ENCODE measurements at places on chromosomes 3 and 15. TPM values are rescaled to one million over a fixed set of nuclear protein-coding genes. Genes with fewer than 3 reads are reported as not detected.

DNA sequence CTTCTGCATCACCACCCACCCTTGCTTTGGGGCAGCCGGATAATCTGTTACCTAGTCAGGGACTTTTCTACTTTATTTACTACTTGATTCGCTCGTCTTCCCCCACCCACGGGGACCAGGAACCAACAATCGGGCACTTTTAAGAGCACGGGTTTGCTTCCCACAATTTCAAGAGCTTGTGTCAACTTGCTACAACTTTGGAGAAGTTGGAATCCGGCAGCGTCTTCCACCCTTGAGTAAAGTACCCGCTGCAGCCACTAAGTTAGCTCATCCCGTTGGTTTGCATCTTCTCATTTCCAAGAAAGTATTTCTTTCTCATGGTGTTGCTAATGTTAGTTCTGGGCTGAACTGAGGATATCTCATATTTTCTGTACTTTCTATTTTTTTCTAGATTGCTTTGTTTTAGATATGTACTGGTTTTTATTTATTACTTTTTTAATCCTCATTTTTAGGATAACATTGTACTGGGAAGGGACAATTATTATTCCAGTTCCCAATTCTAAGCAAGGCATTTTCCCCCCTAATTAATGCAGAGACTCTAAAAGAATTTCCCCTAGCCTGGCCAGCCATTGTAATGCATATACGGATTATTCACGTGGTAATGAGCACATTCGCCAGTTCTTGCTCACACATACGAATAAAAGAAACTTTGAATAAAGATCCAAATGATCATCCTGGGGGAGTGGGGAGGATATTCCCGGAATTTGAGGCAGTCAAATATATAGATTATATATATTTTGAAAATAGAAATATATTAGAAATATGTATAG lies 4.0 kb downstream of the SOX2 start:
- DNase-seq = no peak

DNA sequence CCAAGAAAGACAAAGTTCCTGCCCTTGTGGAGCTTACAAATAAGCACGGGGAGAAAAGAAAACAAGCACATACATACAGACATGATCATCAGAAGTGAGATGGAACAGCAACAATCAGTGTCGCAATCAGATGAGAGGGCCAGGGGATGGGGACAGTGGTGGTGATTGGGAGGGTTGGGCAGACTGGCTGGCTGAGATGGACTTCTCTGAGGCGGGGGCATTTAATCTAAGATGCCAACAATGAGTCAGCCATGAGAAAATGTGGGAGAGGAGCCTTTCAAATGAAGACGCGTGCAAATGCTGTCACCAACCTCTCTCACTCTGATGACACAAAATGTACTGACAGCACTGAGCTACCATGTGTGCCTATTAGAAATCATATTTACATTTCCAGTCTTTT lies 81.4 kb downstream of the NCEH1 start:
- no peak for DNase-seq

- DNase-seq = no peak
Measured at GRCh38 chr15:91308855-91309254, 208.8 kb downstream of the SV2B start.

- no peak for DNase-seq
Measured at GRCh38 chr3:56904552-56905215, 102.9 kb upstream of the ARHGEF3 start.

DNA sequence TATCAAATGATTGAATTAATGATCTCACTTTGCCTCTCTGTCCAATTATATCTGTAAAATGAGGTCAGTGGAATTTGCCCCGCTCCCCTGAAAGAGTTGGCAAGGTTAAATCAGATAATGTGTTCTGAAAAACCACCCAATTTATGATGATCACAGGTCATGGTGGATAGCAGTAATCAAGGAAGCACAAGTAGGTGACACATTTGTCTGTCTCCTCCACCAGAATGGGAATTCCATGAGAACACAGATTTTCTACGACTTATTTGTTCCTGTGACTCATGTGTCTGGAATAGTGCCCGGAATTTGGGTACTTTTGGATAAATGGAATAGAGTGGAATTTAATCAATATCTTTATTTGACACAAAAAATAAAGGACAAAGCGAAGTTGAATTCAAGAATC lies 220.9 kb upstream of the SUCLG2 start:
- no peak for DNase-seq

- DNase-seq = no peak
Measured at GRCh38 chr3:175399156-175399840, 540.2 kb downstream of the NAALADL2 start.

DNA sequence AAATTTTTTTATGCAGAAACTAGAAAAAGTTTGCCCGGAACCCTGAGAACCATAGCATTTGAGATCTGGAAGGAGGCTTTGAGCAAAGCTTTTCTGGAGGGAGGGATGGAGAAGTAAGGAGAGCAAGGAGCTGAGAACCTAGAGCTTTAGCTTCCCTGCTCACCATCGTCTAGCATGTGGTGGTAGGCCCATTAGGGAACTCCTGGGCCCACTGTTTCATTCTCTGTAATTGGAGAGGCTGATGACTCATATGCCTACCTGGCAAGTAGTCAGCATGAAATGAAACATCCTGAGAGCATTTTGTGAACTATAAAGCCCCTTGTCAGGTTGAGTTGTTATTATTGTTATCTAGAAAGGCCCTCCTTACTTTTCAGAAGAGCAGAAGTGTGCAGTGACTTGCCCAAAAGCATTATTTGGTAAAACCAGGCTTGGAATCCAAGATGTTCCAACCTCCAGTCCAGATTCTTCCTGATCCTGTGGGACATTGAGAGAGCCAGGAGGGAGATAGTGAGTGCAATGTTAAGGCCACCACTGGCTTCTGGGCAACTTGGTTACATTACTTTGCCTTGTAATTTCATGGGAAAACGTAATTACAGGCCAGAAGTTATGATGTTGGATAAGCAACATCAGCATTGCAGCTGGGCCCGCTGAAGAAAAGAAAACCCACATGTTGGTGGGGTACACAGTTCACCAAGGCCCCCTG lies 104.5 kb upstream of the BFSP2 start:
- DNase-seq = peak; percentile 19

DNA sequence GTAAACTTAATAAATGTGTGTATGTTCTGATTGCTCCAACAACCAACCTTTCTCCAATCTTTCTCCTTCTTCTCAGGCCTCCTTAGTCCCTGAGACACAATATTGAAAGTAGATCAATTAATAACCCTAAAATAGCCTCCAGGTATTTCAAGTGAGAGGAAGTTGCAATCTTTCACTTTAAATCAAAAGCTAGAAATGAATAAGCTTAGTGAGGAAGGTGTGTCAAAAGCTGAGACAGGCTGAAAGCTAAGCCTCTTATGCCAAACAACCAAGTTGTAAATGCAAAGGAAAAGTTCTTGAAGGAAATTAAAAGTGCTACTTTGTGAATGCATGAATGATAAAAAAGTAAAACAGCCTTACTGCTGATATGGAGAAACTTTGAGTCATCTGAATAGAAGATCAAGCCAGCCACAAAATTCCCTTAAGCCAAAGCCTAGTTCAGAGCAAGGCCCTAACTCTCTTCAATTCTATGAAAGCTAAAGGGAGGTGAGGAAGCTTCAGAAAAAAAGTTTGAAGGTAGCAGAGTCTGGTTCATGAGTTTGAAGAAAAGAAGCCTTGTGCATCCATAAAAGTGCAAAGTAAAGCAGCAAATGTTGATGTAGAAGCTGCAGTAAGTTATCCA lies 38.6 kb downstream of the CCDC80 start:
- no peak for DNase-seq

- DNase-seq = no peak
Measured at GRCh38 chr15:93049233-93049632, 39.8 kb downstream of the RGMA start.

GRCh38 chr15:63939531-63940130 lies 105.9 kb upstream of the HERC1 start:
- DNase-seq = peak; percentile 49

GRCh38 chr3:3800685-3801493 lies 1.7 kb downstream of the LRRN1 start:
- DNase-seq = peak; percentile 64

- DNase-seq = no peak
Measured at GRCh38 chr3:189278221-189278620, 106.5 kb downstream of the TPRG1 start.

DNA sequence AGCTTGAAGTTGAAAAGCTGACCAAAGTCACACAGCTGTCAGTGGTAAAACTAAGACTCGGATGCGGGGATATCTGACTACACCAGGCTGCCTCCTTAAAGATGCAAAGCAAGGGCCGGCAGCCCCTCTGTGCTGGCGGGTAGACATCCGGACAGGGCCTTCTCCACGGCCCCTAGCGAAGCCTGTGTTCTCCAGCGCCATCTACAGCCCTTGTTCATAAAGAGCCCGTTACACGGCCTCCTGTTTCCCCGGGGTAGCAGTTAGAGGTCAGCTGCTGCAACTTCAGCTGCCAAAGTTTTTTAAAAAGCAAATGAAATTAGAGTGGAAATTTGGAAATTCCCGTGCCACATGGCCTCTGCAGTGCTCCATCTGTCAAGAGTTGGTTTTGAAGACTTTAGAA lies 383.0 kb downstream of the TBL1XR1 start:
- peak; percentile 21 for DNase-seq

DNA sequence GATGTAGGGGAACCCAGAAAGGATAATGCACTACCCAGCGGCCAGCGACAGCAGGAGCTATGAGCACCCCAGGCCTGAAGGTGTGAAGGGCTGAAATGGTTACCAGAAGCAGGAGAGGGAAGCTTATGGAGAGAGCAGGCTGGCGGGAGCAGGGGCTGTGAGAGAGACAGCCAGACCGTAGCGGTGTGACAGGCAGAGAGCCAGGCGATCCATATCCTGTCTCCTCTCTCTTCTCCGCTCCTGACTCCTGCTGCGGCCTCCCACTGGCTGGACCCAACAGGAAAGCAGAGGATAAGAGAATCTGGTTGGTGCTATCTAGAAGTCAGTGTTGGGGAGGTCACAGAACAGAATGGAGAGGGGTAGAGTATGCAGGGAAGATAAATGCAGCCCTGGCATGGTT lies 49.9 kb downstream of the BTD start:
- DNase-seq = no peak

DNA sequence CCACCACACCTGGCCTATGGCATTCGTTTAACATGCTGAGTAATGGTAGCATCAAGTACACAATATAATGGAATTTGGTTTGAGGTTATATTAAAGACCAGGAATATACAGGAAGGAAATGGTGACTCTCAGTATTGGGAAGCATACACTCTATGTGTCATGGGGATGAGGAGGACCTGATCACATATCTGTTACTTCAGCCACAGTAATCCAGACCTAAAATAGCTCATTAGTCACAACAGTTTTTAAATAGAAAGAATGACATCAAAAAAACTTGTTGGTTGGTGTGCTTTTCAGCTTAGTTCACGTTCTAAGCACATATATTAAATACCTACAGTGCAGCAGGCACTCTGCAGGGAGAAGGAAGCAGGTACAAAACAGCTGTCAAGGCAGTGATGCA lies 52.5 kb upstream of the ATP2C1 start:
- no peak for DNase-seq

DNA sequence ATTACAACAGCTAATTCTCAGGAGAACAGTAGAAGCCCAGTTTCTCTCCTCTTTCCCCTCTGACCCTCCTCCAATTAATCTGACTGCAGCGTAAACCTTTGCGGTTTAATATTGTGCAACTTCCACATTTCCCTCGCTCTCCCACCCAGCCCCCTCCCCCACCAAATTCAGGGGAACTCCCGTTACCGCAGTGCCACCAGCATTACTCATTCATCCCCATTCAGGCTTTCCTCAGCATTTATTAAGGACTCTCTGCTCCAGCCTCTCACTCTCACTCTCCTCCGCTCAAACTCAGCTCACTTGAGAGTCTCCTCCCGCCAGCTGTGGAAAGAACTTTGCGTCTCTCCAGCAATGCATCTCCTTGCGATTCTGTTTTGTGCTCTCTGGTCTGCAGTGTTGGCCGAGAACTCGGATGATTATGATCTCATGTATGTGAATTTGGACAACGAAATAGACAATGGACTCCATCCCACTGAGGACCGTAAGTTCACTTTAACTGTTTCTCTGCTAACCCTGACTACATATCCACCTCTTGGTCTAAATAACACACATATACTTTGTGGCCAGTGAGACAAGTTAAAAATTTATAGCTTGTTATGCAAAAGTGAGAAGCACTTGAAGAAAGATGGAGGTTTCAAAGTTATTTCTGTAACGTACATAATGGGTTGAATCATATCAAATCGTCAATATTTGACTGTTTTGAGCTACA lies at the start of gene PTX3:
Gene PTX3 (plus strand): TSS at position 268 of the 709 bp plus-strand sequence. CDS start 84 bp downstream, at position 352.
- DNase-seq = peak; percentile 14

- DNase-seq = peak; percentile 86
Measured at GRCh38 chr15:24772686-24773373, 97.3 kb downstream of the NPAP1 start.

- no peak for DNase-seq
Measured at GRCh38 chr3:107969525-107969924, 121.3 kb downstream of the CD47 start.

DNA sequence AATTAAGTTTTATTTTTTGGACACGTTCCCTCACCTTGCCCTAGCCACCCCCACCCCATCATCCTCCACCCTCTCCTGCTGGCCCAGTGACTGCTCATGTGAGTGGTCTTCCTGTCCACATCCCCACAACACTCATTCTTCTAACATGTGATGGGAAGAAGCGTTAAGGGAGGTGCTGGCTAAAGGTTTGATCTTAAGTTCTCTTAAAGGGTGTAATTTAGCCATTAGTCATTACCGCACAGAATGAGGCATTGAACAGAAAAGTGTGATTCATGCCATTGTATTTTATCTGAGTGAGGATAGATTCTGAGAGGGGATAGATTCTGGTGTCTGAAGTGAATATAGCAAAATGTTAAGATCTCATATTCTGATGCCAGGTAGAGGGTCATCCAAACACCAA lies 272.9 kb upstream of the TPM1 start:
- no peak for DNase-seq

GRCh38 chr15:93362821-93363220 lies 273.8 kb upstream of the RGMA start:
- no peak for DNase-seq

DNA sequence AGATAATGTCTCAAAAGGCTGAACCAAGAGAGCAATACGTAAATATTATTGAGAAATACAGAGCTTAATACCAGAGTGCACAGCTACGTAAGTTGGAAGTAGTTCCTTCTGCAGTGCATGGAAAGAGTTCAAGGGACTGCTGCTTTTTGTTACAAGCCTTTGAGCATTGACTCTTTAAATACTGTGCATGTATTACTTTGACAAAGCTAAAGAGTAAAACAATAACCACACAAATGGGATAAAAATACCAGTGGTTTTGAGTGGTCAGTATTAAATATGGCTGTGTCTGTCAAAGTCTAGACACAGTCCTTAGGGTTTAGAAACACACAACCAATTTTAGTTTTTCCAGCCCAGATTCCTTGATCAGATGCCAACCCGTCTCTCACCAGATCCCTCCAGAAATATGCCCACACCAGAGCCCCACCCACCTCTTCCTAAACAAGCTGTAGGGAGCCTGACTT lies 62.1 kb downstream of the SSR3 start:
- peak; percentile 26 for DNase-seq

VWA5B2 gene
- total RNA-seq = 0.45 TPM

TGM4 gene
- not detected for total RNA-seq

SOX2 gene
- 0.27 TPM for total RNA-seq

SLC12A1 gene
- not detected for total RNA-seq

NR2E3 gene
- 0.45 TPM for total RNA-seq

CD200R1 gene
- total RNA-seq = 0.98 TPM

PYGO1 gene
- 24.3 TPM for total RNA-seq
